Activated CD8-positive, alpha-beta memory T cell treated with anti-CD3 and anti-CD28 coated beads for 4 hours (primary cell): ENCODE measurements at places on chromosomes 4 and X.

DNA sequence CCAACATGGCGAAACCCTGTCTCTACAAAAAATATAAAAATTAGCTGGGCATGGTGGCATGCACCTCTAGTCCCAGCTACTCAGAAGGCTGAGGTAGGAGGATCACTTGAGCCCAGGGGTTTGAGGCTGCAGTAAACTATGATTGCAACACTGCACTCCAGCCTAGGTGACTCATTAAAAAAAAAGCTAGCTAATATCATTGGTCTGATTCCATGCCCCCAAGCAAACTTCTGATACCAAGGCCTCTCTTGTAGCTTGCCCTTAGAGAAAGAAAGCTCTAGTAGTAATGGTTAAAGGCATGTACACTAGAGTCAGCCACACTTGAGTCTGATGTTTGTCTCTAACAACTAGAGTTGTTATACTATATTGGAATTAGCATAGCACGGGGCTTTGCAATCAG, 32.6 kb upstream of the PHF8 start:
- no peak for DNase-seq

DNA sequence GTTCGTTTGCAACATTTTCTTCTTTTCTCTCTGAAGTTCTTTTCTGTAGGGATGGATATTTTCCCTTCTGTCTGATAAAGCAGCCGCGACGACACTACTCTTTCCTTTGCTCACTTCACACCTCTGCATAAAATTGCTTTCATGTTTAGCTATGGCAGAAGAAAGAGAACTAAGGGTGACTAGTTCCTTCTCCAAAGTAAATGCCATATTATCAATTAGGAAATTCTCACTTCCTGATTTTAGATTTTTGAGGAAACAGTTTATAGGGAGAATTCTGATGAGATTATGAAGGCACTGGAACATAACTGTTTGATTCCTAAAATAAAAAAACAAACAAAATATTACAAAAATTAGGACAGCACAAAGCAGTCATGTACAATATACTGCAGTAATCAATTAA, 29.2 kb downstream of the FANCB start:
- DNase-seq, result no peak

GRCh38 chr4:1245481-1246051, 3.4 kb downstream of the CTBP1 start:
- DNase-seq, result no peak

- DNase-seq, result no peak
Measured at GRCh38 chrX:110692866-110693265, 102.8 kb downstream of the CHRDL1 start.

DNA sequence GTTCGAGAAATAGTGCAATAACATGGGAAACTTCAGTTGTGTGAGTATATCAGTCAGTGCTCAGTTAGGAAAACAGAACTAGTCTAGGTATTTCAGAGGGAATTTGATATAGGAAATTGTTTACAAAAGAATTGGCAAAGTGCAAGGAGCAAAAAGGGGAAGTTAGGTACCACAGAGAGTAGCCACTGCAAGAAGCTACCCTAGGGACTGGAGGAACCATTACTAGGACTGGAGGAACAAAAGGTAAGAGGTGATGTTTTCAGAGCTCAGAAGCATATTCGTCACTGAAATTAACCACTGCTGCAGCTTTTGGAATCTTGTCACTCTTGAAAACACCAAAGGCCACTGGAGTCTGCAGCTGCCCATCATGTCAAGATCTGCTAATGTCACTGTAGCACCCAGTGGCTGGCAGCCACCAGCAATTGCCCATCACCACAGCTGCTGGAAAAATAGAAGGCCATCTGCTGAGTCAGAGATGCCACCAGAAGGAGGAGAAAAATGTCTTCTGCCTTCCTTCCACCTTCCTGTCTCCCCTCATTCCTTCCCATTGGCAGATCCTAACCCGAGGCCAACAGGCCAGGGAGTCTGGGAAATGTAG, 160.6 kb upstream of the RPS6KA3 start:
- DNase-seq, result no peak

- DNase-seq, result no peak
Measured at GRCh38 chrX:30892591-30892990, 3.5 kb upstream of the TAB3 start.

DNA sequence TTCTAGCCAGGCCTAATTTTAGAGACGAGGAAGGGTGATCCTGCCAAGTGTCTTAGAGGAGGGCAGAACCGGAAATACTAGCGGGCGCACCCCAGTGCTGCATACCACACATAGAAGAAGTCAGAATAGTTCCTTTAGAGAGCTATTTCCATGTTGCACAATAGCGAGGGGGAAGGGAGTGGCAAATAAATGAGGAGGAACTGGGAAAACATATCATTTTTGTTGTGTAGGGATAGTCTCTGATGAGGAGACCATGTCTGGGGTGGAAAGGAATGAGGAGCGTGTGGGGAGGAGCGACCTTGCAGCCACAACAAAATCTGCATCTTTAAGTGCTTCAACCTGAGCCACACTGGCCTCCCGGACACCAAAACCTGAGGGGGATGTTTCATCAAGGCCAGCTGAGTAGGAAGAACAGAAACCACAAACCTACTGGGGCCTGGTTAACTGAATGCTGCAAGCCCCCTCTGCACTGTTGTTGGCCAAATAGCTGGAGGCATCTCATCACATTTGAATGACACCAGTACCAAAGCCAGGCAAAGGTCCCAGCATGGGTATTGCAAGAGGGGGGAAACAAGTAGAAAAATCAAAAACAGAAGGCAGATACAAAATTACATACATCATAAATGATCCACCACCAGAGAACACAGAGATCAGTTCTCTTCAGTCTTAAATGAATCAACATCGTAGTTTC, 26.7 kb upstream of the C1QTNF7 start:
- DNase-seq, result no peak

DNA sequence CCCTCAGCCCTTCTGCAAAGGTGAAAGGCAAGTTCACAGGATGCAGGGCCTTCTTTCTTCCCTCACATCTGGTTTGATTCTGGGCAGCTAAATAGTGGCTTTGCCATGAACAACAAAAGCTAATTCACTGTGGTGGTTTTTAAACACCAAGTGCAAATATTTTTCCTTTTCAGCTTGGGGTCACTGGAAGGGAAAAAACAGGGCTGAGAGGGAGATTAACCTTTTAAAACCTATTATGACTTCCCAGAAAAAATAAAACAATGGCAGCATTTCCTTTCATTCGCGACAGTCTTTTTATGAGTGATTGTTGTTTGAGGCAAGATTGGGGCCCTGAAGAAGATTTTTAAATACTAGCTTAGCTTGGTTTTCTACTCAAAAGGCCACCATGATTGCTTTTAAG, 103.7 kb upstream of the SCML1 start:
- DNase-seq, result no peak

GRCh38 chr4:145732001-145732815, 52.3 kb downstream of the C4orf51 start:
- no peak for DNase-seq

DNA sequence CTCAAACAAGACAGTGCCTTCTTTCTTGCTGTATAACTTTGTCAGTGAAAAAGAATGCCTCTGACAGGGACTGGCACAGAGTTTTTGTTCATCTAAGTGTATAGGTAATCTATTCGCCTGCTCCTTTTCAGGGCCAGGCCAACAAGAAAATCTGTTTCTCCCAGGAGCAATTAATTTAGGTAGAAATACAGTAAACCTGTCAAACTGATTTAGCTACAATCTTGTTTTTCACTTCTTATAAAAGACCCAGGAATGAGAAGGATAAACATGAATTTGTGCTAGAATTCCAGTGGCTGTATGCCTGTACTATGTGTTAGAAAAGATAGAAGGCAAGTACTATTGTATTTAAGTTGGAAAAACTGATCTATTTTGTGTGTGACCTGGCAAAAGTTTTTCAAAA, 6.1 kb downstream of the TMA16 start:
- no peak for DNase-seq

DNA sequence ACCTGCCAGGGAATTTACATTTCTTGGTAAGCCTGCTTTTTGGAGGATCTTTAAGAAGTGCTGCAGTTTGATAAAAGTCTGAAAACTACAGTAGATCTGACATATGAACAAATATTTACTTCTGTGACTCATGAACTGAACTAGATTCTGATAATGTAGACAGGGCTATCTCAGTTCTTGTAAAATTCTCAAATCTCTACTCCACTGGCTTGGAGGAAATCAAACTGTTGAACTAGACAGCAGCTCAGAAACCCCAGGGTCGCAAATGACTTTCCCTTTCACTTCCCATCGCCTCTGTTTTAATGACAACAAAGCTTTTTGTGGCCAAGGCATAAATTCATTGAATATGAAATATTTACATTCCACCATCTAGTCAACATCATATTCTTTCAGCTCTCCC, 15.4 kb upstream of the OCIAD1 start:
- no peak for DNase-seq

DNA sequence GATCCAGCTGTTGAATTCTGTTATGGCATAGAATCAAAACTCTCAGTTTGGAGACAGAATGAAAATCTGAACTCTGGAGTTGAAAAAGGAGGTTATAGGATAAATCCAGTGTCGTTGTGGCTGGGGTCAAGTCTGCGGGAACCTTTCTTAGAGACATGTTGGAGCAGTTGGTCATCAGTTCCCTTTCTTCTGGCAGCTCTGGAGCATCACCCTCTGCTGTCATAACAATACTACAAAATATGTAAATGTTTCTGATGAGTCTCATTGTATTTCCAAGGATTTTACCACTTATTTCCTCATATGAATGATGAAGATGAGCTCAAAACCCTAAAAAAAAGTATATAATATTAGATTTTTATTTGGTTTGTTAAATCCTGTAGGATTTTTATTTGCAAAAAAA, 7.5 kb downstream of the TLR10 start:
- no peak for DNase-seq

- DNase-seq, result no peak
Measured at GRCh38 chrX:78796916-78797315, 49.4 kb downstream of the LPAR4 start.

DNA sequence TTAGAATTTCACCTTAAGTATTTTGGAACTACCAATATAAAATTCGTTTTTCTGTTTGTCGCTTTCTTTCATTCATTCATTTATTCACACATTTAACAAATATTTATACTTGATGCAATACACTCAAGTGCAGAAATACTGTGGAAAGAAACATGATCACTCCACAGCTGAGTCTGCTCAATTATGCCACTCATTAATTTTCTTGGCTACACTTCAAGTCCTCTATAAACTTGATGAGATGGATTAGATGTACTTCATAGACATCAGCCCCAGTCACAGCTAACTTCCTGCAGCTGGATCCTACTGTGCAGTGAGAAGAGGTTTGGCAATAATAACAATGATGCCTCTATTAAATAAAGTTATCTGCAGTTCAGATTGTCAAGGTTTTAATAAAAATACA, 208.1 kb downstream of the PDGFC start:
- DNase-seq, result no peak
